CD4-positive, alpha-beta T cell treated with Interleukin-21 for 1 hour (primary cell): ENCODE measurements at places on chromosomes 1 and 21.
A peak's percentile ranks its signal among the peaks of the same experiment; 100 is the strongest.

DNA sequence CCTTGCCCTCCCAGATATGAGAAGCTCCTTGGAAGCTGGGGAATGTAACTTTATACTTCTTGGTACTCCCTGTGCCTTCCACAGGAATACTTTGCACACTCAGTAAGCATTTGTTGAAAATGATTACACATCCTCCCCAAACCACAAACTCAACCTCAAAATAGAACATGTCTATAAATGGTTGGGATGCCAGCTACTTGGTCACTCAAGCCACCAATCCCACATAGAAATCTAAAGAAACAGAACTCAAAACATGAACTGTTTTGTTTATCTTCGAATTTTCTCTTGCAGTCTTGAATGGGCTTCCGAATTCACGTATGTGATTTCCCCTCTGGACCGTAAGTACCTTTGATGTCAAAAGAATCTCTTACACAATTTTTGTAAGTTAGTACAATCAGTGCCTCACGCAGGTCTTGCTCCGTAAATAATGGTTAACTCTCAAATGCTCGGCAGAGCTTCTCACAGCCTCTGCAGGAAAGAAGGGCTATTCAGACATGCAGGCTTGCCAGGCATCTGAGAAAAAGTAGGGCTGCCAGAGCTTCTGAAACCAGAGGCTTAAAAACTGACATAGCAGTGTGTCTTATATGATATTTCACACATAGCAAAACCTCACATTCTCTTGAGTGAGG lies 26.9 kb downstream of the SORT1 start:
- DNase-seq = no peak

- DNase-seq = no peak
Observed at GRCh38 chr1:231188072-231188471, 26.2 kb downstream of the TRIM67 start.

GRCh38 chr1:40143891-40144575 lies 17.2 kb upstream of the RLF start:
- peak; percentile 76 for DNase-seq

DNA sequence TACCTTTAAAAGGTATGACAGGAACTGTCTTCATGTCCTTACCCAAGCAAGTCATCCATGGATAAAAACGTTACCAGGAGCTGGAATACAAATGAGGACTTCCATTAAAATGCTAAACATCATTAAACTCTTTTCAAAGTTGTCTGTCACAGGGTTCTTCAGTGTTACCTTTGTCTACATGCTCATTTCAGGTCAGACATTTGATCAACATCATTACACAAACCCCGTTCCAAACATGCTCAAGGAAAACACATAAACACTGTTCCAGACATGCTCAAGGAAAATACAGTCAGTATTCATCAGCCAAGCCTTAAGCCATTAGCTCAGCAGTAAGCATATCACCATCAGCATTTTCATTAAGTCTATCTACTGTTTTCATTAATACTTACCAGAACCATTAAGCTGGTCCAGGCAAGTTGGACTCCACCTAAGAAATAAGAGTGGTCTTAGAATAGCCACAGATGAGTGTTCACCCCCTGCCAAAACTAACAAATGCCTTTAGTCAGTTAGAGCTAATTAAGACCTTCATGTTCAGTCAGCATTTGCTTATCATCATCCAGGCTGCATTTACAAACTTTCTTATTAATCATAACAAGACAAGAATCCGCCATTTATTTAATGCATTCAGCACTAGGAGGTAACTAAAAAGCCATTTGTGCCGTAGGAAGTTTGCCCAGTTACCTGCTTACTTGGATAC lies 2.2 kb downstream of the GAS5 start:
- DNase-seq = no peak

GRCh38 chr1:43454270-43455011 lies 710 bp upstream of the HYI start:
- DNase-seq = peak; percentile 80

GRCh38 chr1:113811888-113812660 lies at the start of gene RSBN1:
RSBN1 (minus strand) TSS chr1:113812476; CDS start chr1:113812412, 64 bp downstream.
- DNase-seq = peak; percentile 99

- DNase-seq = no peak
Observed at GRCh38 chr1:88961647-88962275, 30.7 kb downstream of the KYAT3 start.

GRCh38 chr1:226420328-226420727 lies 12.4 kb upstream of the PARP1 start:
- DNase-seq = no peak

DNA sequence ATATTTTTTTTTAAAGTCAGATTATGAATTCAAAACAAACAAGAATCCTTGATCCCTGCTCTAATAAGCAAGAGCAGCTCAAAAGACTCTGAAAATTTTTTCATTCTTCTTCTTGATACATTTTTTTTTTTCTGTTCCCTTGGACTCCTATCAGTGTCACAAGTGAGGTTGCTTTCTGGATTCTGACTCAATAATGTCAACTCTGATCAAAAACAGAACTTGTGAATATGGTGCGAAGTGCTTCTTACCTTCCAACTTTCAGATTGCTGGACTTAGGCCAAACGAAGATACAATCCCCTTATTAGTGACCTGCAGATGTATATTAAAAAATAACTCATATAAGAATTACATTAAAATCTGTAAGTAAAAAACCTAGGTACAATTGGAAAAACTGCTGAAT lies 136.1 kb downstream of the GPATCH2 start:
- DNase-seq = no peak

DNA sequence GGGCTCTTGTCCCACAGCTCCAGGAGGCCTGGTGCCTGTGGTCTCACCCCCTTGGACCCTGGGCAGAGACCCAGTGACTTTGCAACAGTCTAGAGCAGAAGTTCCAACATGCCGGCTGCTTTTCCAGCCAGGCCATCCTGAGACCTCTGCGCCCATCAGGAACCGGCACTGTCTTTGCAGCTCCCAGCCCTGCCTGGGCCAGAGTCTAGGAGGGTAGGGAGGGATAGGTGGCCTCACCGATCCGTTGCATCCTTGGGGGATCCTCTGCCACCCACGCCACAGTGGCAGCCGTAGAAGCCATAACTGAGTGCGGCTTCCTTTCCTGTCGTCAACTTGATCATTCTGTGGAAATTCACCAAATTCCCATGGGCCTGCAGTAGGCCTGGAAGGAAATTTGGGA lies 1.3 kb downstream of the PLA2G2A start:
- DNase-seq = no peak

DNA sequence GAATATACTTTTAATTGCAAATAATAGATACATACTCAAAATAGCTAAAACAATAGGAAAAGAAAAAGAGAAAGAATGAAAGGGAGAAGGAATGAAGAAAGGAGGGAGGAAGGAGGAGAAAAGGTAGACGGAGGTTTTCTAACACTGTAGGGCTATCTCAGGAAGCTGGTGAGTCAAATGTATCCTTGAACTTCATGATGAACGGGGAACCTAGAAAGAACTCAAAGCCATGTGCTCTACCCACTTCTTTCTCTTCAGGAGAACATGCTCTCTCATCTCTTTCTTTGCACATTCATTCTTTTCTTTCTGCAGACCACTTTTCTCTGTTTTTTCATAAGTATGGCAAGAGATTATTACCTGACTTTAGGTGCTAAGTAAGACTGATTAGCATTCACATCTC lies 37.3 kb upstream of the ZNF644 start:
- DNase-seq = no peak

DNA sequence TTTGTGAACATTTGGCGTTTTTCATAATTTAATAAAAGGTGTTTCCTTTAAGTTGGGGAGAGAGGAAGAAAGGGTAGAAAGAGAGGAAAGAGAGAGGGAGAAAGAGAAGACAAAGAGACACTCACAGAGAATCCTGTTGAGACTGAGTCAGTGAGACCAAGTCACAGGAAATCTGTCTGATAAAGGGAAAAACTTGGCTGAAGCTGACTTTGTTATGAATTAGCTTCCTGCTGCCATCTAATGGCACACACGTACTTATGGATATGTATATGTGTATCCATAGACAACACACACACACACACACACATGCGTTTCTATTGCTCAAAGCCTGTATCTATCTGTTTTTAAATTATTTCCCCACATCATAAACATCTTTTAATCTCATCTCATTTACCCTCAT lies 42.5 kb upstream of the DISC1 start:
- peak; percentile 4 for DNase-seq

- no peak for DNase-seq
Observed at GRCh38 chr1:163656095-163656759, 334.5 kb downstream of the NUF2 start.

DNA sequence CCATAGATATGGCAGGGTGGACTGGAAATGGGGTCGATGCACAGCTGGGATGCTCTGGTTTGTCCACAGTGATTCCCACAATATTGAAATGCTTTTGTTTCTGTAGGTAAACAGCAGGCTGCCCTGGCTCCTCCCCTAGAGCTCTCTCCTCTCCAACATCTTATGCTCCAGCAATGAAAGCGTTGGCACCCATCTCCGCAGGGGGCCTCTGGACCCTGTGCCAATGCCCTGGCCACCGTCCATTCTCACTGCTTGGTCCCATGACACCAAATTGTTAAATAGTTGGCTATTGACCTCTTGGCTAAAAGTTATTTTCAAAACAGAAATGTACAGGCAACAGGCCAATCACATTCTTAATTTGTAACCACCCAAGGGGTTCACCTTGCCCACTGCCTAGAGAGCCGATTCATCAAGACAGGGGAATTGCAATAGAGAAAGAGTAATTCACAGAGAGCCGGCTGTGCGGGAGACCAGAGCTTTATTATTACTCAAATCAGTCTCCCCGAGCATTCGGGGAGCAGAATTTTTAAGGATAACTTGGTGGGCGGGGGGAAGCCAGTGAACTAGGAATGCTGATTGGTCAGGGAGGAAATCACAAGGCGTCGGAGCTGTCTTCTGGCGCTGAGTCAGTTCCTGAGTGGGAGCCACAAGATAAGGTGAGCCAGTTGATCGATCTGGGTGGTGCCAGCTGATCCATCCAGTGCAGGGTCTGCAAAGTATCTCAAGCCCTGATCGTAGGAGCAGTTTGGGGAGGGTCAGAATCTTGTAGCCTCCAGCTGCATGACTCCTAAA lies 76.9 kb upstream of the B3GALT5 start:
- DNase-seq = no peak
